ENCODE measurements at places on chromosomes 12 and 14. TPM values are rescaled to one million over a fixed set of nuclear protein-coding genes. Genes with fewer than 3 reads are reported as not detected.

Gene CCDC197
- not detected for total RNA-seq

Gene TMEM30B
- 0.81 TPM for total RNA-seq

Gene JPH4
- total RNA-seq: 0.06 TPM

Gene FKBP3
- 149 TPM for total RNA-seq

Gene INHBC
- not detected for total RNA-seq

Gene SINHCAF
- total RNA-seq: 43.6 TPM

Gene UTP20
- total RNA-seq: 14.8 TPM

Gene NTS
- total RNA-seq: 84.7 TPM

Gene PTPRO
- 0.12 TPM for total RNA-seq

Gene ALKBH2
- total RNA-seq: 44.6 TPM

Gene RAD52
- total RNA-seq: 8.8 TPM

Gene PLA2G1B
- total RNA-seq: not detected

Gene NID2
- total RNA-seq: 40.0 TPM

Gene PLEKHG7
- not detected for total RNA-seq

Gene CRIP1
- 1,895 TPM for total RNA-seq

Gene SMCO2
- 0.17 TPM for total RNA-seq

Gene PRR4
- 0.76 TPM for total RNA-seq

Gene SOAT2
- 0.24 TPM for total RNA-seq

Gene PTPRR
- total RNA-seq: 0.20 TPM

Gene NOVA1
- total RNA-seq: 4.7 TPM

Gene NINJ2
- 0.56 TPM for total RNA-seq

Gene PLBD1
- 5.9 TPM for total RNA-seq

Gene DCAF5
- total RNA-seq: 15.7 TPM

Gene NOXRED1
- total RNA-seq: 0.13 TPM

Gene GLI1
- 6.6 TPM for total RNA-seq

Gene TAS2R19
- total RNA-seq: not detected

Gene SDR39U1
- 42.7 TPM for total RNA-seq

Gene KLRC4
- not detected for total RNA-seq

Gene RDH16
- total RNA-seq: 0.19 TPM

Gene GPRC5D
- total RNA-seq: not detected

Gene PELI2
- 1.2 TPM for total RNA-seq

Gene PLCZ1
- total RNA-seq: not detected

Gene DPY19L2
- total RNA-seq: 1.2 TPM

Measured in A549 treated with Mapracorat at 1 μM for 4 hours (cell line).